ENCODE measurements at places on chromosomes 12 and 14.
A peak's percentile ranks its signal among the peaks of the same experiment; 100 is the strongest.

DNA sequence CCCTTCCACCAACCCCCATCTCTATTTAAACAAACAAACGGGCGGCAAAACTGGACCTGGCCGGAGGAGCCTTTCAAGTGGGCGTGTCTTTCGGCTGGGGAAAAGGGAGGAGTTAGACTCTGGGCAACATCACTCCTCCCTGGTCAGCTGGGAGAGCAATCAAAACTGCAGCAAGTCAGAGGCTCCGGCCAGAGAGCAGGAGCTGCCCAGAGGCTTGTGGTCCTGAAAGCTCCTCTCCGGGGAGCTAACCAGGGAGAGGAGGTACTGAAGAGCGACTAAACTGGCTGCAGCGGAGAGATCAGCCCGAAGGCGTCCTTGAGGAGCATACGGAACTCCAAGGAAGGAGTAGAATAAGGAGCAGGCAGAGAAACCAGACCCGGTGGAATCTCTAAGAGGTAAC lies at the start of gene NEUROD4:
TSS of gene NEUROD4 (plus strand) at position 191 of the 400 bp plus-strand sequence. CDS start 6,466 bp downstream, outside the sequence.
- no peak for DNase-seq

DNA sequence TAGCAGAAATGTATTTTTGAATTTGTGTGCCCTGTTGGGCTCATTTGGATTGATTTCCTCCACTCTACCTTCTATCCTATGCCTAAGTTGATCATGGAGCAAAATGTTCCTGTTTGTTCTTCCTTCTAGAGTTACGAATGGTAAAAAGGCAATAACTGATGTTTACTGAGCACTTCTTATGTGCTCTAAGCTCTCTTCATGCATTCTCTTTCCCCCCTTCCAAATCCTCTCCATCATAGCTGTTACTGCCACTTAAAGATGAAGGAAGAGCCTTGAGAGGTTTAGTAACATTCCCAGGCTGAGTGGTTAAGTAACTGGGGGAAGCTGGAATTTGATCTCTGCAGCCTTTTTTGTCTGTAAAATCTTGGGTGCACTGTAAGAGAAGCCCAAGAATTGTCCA lies 60.1 kb downstream of the CHST11 start:
- no peak for DNase-seq

DNA sequence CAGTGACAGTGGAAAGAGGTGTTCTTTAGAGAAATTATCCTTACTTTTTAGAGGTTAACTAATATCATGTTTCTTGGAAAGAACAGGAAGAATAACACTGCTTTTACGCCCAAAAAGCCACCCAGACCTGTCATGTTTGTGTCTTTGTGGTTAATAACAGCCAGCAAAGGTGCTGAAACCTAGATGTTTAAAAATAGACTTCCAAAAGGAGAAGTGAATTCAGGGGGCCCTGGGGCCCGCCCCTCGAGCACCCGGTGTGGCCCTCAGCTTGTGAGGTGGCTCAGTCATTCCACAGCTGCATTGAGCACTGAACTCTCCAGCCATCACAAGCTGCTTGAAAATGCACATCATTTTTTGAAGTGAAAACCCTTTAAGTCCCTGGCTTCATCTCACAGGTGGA lies 20.8 kb upstream of the AMN start:
- DNase-seq, result no peak

GRCh38 chr12:113057565-113058485 lies 1.3 kb downstream of the DTX1 start:
- DNase-seq, result no peak

- no peak for DNase-seq
Measured at GRCh38 chr14:98014851-98015615, 1217.9 kb downstream of the VRK1 start.

- no peak for DNase-seq
Measured at GRCh38 chr12:124849382-124849781, 14.3 kb downstream of the SCARB1 start.

GRCh38 chr12:53204351-53204750 lies 2.7 kb downstream of the ITGB7 start:
- no peak for DNase-seq

GRCh38 chr12:65510007-65510406 lies 231.5 kb downstream of the MSRB3 start:
- DNase-seq, result no peak

GRCh38 chr14:54465654-54466053 lies 23.1 kb downstream of the GMFB start:
- DNase-seq, result no peak

- no peak for DNase-seq
Measured at GRCh38 chr14:45249856-45250575, 3.0 kb downstream of the MIS18BP1 start.

- DNase-seq, result no peak
Measured at GRCh38 chr12:25020621-25021243, 71.8 kb upstream of the BCAT1 start.

- DNase-seq, result no peak
Measured at GRCh38 chr14:68211886-68212285, 392.3 kb downstream of the RAD51B start.

DNA sequence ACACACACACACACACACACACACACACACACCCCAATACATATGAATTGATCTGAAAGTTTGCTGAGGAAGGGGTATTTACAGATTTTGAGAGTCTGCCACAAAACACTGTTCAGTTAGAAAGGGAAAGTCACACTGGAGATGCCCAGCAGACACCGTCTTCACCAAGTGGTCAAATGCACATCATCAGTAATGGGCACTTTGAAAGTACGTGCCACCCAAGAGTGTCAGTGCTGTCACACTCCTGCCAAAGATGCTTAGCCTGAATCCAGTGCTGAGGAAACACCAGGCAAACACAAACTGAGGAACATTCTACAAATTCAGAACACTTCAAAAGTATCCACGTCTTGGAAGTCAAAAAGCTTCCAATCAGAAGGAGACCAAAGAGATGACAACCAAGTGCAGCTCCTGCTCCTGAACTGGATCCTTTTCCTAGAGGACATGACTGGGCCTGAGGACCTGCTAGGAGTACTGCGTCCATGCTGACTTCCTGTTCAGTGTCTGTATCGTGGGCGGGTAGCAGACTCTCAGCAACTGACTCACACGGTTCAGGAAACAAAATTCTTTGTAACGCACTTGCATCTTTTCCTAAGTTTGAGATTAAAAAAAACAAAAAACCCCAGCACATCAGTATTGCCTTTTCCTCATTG lies 18.6 kb downstream of the PSMC1 start:
- DNase-seq, result peak; percentile 35

DNA sequence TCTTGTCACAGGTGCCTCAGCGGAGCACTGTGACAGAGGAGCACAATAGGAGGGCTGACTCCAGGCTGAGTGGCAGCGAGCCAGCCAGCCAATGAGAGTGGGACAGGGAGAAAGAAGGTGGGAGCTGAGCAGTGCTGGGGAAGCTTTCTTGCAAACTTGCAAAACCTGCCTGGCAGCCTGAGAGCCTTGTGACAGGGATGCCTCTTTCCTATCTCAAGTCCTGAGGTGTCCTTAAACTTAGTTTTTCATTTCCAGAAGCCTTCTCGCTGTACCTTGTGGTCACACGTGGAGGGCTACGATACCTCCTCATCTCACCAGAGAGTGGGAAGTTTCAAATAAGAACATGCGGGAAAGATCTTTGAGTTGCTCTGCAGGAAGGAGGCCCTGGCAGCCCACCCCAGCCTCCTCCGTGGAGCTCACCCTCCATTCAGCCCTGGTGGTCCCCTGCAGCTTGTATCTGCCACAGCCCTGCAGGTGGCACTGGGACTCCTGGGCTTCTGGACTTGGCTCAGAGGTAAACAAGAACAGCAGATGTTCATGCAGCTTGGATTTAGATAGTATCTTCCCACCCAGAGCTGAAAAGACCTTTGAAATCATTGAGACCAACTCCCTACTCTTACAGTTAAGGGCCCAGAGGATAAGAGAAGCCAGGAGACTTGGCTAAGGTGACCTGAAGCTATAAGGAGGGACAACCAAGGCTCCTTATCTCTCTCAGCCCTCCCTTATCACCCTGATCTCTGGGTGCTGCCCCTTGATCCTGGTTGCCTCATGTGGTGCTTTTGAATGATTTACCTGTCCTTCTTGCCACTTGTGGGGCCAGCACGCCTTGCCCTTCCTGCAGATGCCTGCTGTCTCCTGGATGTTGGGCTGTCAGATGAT lies 153.5 kb upstream of the MAX start:
- DNase-seq, result no peak

DNA sequence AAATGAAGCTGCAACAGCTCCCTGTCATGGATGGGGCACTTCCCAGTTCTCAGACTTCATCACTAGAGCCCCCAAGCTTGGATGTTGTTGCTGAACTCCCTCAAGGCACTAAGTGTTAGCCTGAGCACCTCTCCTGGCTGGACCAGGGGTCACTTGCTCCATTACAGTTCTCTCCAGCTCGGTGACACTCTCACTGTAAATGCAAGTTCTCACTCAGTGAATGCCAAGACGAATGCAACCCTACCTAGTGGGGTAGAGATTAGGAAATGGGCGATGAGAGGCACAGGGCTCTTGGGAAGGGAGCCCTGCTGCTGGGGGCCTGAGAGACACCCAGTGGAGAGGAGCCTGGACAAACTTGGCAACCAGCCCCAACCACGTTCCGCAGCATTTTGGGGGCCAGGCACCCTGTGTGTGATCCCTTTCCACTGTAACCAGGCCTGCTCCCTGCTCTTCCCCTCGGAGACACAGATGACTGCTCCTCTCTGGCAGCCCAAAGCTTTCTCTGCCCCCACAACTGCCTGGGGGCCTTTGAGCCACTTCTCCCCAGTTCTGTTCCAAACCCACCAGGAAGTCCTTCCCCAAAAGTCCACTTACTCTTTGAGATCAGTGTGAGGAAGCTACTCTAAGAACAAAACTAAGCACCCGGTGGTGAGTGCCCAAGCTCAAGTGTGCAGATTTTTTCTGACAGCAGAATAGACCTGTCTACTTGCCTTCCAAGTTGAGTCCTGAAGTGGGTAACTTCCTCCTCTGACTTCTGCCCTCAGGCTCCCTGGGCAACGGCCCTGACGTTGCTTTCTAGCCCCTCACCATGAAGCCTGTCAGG lies 8.0 kb upstream of the SELPLG start:
- DNase-seq, result no peak

GRCh38 chr12:32292151-32292550 lies 107.2 kb upstream of the FGD4 start:
- no peak for DNase-seq

DNA sequence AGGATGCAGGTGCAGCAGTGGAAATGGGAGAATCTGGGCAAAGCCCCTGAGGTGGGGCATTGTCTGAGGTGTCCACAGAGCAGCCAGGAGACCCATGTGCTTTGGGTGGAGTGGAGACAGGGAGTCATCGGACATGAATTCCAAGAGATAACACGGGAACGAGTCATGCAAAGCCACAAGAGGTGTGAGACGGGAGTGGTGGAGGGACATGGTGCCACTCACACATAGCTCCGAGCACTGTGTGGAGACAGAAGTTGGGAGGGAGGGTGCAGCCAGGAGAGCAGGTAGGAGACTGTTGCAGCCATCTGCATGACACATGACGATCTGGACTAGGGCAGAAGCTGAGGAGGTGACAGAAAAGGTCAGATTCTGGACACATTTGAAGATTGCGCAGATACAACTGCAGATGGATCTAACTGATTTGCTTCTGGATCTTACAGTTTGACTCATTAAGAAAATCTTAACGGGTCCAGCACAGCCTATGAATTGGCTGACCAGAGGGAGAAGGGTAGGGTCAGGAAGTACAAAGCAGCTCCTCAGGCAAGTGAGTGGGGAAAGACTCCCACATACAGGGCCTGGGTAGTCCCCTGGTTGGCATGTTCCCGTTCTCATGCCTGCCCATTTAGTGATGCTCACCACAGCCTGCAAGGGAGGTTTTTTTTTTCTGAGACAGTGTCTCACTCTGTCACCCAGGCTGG lies 379.8 kb downstream of the FUT8 start:
- no peak for DNase-seq

GRCh38 chr14:70029296-70030132 lies 150.3 kb downstream of the SMOC1 start:
- no peak for DNase-seq

DNA sequence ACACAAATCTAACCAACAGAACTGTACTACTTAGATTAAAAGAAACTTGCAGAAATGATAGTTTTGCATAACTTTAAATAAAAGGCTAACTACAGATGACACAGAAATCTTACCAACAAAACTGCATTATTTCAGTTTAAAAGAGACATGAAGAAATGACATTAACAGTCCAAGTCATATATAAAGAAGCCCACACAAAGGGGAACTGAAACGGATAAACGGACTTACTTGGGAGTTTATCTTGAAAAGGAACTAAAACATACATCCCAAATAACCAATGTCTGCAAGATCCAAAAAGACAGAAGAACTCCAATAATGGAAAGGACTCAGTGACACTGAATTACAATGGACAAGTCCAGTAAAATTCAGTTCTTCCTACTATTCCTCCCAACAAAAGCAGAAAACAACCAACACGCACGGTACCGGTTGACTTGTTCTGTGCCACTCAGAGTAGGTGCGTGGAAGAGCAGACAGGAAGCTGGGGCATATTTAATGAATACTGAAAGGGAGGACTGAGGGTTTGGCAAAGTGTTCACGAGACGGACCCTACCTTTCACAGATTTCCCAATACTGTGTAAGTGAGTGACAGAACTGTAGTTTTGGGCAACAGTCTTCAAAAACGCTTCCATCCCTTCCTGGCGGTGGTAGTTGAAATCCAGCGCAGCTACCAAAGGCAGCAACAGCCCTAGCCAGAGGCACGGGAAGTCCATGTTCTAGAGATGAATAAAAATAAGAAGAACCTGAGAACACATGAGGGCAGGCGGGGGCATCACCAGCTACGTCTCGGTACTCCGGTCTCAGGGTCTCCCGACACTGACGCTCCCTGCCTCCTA lies 627 bp downstream of the CPM start:
- no peak for DNase-seq

- no peak for DNase-seq
Measured at GRCh38 chr12:879641-880040, 69.9 kb downstream of the RAD52 start.

- no peak for DNase-seq
Measured at GRCh38 chr12:119069147-119069642, 87.9 kb downstream of the SRRM4 start.

DNA sequence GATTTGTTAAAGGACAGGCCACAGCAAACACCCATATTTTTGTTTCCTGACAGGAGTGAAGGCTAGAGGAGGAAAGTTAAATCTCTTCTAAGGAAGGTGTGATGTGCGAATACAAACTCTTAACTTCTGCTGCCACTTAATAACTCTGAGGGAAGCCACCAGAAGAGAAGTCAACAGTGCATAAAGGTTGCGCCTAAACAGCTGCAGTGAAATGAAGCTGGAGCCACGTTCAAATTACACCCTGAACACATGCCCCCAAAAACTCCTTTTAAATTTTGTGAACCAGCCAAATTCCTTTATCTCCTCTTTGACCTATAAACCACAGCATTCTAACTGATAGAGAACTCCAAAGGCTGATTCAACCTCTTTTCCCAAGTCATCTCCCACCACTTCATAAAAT lies 22.4 kb downstream of the DENND5B start:
- DNase-seq, result no peak

GRCh38 chr14:93456356-93456755 lies 25.6 kb downstream of the UNC79 start:
- DNase-seq, result no peak

- DNase-seq, result no peak
Measured at GRCh38 chr12:5516371-5517241, 84.7 kb downstream of the NTF3 start.

GRCh38 chr14:104436047-104436591 lies 143.4 kb upstream of the C14orf180 start:
- no peak for DNase-seq
